ENCODE measurements at places on chromosomes 16 and 17.

- no peak for DNase-seq
These were observed 54.6 kb downstream of the WDR45B start for GRCh38 chr17:82593590-82594087.

DNA sequence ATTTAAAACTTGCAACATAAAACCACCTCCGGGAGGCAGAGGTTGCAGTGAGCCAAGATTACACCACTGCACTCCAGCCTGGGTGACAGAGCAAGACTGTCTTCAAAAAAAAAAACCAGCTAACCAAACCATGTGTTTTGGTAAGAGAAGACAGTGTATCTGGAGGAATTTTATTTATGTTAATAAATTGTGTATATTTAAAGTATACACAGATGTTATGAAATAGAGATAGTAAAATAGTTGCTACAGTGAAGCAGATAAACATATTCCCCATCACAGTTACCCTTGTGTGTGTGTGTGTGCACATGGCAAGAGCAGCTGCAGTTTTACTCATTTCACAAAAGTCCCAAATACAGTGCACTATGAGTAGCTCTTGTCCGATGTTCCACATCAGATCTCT lies 54.8 kb upstream of the CRISPLD2 start:
- no peak for DNase-seq

DNA sequence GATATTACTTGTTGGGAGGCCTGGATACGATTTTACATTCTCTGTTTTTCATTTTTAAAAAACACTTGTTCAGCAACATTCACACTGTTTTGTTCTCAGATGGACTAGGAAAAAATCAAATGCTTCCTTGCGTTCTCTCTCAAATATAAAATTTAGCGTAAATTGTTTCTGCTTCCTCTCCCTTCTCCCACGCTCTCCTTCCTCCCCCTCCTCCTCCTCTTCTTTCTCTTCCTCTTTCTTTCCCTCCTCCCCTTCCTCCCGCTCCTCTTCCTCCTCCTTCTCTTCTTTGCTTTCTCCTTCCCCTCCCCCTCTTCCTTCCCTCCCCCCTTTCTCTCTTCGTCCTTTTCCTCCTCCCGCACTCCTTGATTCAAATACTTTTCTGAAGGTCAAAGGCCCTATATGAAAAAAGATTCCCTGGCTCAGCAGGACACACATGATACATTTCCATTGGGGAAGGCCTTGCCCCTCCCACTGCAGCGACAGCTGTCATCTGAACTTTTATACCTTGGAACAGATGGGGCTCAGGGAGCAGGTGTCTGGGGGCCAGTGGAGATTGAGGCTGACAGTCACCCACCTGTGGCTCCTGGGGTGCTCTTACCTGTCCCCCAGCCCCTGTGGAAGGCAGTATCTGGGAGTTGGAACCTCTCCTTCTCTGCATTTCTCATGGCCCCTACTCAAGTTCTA lies 99.4 kb upstream of the SDK2 start:
- no peak for DNase-seq

DNA sequence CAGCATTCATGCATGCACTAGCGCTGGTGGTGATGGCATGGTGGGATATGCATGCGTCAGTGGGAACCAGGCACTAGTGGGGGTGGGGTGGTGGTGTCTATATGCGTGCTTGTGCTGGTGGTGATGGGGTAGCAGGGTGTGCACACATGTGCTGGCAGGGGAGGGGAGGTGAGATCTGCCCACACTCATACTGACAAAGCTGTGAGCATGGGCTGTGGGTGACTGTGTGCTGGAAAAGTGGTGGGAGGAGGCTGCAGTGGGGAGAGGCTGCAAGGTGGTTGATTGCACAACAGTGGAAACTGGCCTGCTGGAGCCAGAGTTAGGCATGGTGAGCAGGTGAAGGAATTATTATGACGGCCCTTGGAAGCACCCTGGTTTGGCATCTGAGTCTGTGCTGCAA lies 31.3 kb upstream of the TEKT1 start:
- DNase-seq, result no peak

GRCh38 chr17:72226322-72226721 lies 105.5 kb downstream of the SOX9 start:
- DNase-seq, result no peak

- no peak for DNase-seq
These were observed 111.4 kb upstream of the DNAH9 start for GRCh38 chr17:11486868-11487310.

DNA sequence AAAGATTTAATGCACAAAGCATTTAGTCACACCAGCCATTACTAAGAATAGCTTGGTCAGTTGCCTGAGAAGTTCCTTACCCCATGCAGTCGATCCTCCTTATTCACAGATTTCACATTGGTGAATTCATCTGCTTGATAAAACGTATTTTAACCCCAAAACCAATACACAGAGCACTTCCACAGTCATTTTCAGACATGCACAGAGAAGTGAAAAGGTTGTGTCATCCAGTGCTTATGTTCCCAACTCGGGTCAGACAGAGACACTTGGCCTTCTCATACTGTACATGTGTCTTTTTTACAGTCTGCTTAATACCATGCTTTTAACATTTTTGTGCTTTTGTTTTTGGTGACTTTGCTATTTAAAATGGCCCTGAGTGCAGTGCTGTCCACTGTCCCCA lies 219.7 kb downstream of the SPECC1 start:
- no peak for DNase-seq

DNA sequence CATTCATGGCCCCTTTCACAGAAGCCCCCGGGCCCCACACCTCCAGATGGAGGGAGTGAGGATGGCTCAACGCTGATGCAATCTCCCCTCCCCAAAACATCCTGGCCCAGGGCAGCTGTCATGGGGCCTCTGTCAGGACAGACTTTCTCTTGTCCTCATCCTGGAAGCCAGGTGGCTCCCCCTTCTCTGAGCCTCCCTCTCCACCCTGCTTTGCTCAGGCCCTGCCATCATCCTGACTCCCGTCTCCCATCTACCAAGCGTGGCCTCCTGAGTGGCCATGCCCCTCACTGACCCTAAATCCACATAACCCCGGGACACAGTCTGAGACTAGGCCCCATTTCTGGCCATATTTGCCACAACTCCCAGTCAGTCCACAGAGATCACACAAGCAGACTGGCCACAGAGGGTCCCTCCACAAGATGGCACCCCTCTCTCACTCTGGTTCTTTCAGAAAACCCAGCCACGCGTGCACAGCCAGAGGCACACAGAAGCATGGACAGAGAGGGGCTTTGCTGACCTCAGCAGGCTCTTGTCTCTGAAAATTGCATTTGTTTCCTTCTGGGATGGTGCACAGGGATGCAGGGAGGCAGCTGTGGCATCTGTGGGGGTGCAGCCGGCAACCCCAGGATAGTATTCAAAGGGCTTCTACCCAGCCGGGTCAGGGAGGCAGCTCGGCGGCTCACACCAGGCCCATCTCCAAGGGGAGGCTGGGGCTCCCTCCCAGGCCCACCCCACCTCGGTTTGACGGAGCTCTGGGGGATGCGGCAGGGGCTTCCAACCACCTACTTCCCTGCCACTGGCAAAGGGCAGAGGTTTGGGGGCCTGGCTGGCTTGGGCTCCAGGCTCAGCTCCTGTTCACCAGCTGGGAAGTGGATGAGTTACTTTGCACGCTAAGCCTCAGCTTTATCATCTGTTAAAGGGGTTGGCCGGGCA lies 16.9 kb downstream of the DOC2B start:
- no peak for DNase-seq

GRCh38 chr17:62975206-62975605 lies 9.2 kb downstream of the TANC2 start:
- no peak for DNase-seq

- no peak for DNase-seq
These were observed 5.3 kb upstream of the RNASEK start for GRCh38 chr17:7007143-7007542.

- DNase-seq, result no peak
These were observed 2.5 kb downstream of the TBX21 start for GRCh38 chr17:47735536-47736011.

DNA sequence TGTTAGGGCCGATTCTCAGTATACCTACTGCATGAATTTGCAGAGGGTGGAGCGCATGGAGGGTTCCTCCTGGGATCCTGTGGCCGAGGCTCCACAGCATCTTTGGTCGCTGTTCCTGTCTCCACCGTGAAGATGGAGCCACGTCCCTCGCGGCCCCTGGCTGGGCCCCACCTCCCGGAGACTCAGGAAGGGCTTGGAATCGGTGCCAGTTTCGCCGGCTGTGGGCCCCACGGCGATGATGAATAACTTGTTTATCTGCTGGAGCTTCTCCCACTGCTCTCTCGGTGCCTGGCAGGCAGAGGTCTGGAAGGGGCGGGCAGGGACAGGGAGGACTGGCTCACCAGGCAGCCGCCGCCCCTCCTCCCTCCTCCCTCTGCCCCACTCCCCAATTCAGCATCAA lies 8.1 kb downstream of the SLC5A11 start:
- no peak for DNase-seq

- DNase-seq, result no peak
These were observed 34.9 kb downstream of the CMC2 start for GRCh38 chr16:80971819-80972218.

All from stimulated activated CD4-positive, alpha-beta T cell treated with anti-CD3 and anti-CD28 coated beads, TNF-alpha, amount 100 ng/mL, for 1 hour (primary cell).